ENCODE measurements at places on chromosomes 5 and 9.

- peaks cover 5% of the 10 kb centered on the region for H3K4me1 ChIP-seq
- H3K36me3 ChIP-seq = no peaks in the 10 kb centered on the region
- DNase-seq = no peak
- no peaks in the 10 kb centered on the region for H3K27me3 ChIP-seq
- no peak overlapping the region for H3K4me3 ChIP-seq
These were observed 37.5 kb upstream of the TIFAB start for GRCh38 chr5:135489466-135490244.

DNA sequence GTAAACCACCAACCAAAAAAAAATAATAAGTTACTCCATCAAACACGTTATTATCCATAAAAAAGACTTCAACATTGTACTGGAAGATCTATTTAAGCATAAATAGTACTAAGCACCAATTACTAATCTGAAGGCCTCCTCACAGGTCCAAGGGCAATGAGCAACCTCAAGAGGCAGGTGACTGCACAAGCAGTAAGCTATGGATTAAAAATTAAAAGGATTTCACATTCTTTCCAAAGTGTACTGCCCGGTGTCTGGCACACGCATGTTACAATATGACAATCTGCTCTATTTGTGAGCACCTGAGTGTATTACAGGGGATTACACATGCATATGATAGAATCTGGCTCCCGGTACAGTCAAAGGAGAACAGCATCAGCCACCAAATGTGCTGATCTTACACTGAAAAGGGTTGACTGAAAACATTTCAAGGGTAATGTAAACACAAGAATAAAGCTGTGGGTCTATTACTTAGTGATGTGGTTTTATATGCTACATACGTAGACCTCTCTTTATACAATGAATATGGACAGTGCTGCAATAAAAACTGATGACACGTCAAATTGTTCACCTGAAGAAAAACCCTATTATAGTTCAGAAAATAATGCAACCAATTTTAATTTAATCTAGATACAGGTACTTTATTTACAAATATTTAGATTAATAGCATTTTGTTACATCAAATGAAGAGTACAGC lies 22.8 kb downstream of the RAB14 start:
- peaks cover 6% of the 10 kb centered on the region for H3K4me1 ChIP-seq
- no peak overlapping the region for H3K27ac ChIP-seq
- no peaks in the 10 kb centered on the region for H3K27me3 ChIP-seq
- H3K4me3 ChIP-seq = no peak overlapping the region

DNA sequence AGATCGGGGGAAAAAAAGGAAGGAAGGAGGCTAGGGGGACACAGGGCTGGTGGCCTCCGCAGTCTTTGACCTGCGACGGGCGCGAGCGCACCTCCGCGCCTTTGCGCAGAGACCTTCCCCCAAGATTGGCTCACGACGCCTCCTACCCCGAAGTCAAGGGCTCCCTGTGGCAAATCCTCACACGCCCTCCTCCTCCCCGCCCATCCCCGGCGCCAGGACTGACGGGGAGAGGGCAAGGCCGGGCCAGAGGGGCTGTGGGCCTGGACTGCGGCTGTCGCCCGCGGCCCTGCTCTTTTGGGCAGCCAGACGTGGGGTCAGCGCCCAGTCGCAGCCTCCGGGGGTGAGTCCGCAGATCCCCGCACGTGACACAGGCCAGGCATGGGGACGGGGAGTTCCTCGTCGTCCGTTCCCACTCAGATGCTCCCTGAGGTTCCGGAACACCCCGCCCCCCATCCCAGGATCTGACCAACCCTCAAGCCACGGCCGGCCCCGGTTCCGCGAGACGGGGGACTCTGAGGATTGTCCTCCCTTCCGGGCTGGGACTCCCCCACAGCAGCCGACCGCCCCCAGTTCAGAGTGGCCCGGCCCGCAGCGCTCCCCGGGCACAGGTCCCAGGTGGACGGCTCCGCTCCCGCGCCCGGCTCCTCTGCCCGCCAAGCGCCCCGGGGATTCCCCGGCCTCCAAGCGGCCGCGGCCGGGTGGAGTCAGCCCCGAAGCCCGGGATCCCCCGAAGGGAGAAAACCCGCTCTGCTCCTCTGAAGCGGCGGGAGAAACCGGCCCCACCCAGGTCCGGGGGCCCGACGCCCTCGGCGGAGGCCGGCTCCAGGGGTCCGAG lies 543 bp upstream of the ANKRD33B start:
- H3K27me3 ChIP-seq = no peaks in the 10 kb centered on the region
- DNase-seq = peak; percentile 78
- peak overlapping the region; percentile 74 for H3K4me3 ChIP-seq
- H3K27ac ChIP-seq = no peak overlapping the region
- H3K4me1 ChIP-seq = peaks cover 15% of the 10 kb centered on the region
- H3K36me3 ChIP-seq = no peaks in the 10 kb centered on the region

DNA sequence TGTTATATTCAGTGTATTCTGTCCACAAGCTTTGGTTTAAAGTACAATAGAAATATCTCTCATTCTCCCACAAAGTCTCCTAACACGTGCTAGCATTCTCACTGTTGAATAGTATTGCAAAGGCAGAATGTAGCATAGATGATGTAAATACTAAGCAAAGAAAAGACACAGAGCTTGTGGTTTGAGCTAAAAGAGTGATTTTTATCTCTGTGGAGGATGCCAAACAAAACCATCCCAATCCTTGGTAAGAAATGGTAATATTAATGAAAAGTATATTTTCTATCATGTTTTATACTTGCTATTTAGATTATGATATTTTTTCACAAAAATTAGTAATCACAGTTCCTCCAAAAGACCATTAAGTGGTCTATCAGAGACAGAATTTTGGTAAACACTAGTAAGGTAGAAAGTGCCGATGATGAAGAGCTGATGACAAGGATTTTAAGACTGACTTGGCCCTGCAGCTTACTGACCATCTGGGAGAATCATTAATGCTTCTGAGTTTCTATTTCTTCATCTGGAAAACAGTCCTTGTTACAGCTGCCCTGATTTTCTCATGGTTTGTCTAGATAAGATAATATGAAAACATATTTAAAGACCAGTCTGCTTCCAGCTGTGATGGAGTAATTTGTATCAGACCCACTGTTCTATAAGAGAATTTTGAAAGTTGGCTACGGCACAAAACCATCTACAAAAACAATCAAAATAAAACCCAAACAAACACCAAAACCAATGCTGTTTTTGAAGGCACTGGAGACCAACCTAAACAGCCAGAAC lies 510.2 kb downstream of the SPATA31D1 start:
- H3K4me3 ChIP-seq = no peak overlapping the region
- no peaks in the 10 kb centered on the region for H3K4me1 ChIP-seq
- peak overlapping the region; percentile 34 for H3K27ac ChIP-seq
- no peaks in the 10 kb centered on the region for H3K27me3 ChIP-seq

- no peaks in the 10 kb centered on the region for H3K36me3 ChIP-seq
- no peak overlapping the region for H3K27ac ChIP-seq
- peak overlapping the region; percentile 35 for H3K4me3 ChIP-seq
- no peak for DNase-seq
- H3K27me3 ChIP-seq = no peaks in the 10 kb centered on the region
- H3K4me1 ChIP-seq = peaks cover 22% of the 10 kb centered on the region
These were observed 610 bp downstream of the GFRA3 start for GRCh38 chr5:138273834-138274188.

GRCh38 chr5:57324861-57325260 lies 151.0 kb downstream of the GPBP1 start:
- H3K27me3 ChIP-seq = no peaks in the 10 kb centered on the region
- H3K36me3 ChIP-seq = no peaks in the 10 kb centered on the region
- DNase-seq = no peak
- no peak overlapping the region for H3K27ac ChIP-seq

- no peaks in the 10 kb centered on the region for H3K36me3 ChIP-seq
- no peaks in the 10 kb centered on the region for H3K27me3 ChIP-seq
- no peak overlapping the region for H3K27ac ChIP-seq
These were observed 72.0 kb downstream of the KIF24 start for GRCh38 chr9:34256987-34257585.

- no peak overlapping the region for H3K4me3 ChIP-seq
- no peaks in the 10 kb centered on the region for H3K27me3 ChIP-seq
These were observed 55.4 kb downstream of the SNCAIP start for GRCh38 chr5:122367456-122367855.

DNA sequence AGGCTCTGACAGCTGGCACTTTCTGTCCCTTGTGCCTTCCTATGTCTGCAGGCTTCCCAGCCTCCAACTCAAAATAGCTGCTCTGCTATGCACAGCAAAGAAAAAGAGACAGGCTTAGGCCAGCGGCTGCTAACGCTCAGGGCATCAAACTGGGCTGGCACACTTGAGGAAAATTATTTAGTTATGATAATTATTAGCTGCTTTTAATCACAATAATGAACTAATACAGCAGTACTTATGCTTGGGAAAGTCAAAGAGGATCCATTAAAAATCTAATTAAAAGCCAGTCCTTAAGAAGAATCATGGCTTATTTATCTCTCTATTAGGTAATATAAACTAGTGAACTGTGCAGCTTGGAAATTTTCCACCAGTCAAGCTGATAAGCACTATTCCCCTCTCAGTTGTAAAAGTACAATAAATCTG lies 233.2 kb downstream of the SLIT3 start:
- H3K4me1 ChIP-seq = peaks cover 4% of the 10 kb centered on the region
- no peaks in the 10 kb centered on the region for H3K27me3 ChIP-seq
- DNase-seq = no peak
- H3K27ac ChIP-seq = 0 out of 2 replicates have a peak overlapping the region, but pooled peaks have one; percentile 1

- DNase-seq = no peak
- no peaks in the 10 kb centered on the region for H3K4me1 ChIP-seq
- H3K27me3 ChIP-seq = no peaks in the 10 kb centered on the region
- H3K27ac ChIP-seq = no peak overlapping the region
- no peaks in the 10 kb centered on the region for H3K36me3 ChIP-seq
These were observed 196.6 kb upstream of the CD180 start for GRCh38 chr5:67393211-67393610.

- no peaks in the 10 kb centered on the region for H3K36me3 ChIP-seq
- H3K27me3 ChIP-seq = no peaks in the 10 kb centered on the region
- no peak overlapping the region for H3K27ac ChIP-seq
- no peak overlapping the region for H3K4me3 ChIP-seq
These were observed 36.7 kb downstream of the SARDH start for GRCh38 chr9:133701321-133701980.

DNA sequence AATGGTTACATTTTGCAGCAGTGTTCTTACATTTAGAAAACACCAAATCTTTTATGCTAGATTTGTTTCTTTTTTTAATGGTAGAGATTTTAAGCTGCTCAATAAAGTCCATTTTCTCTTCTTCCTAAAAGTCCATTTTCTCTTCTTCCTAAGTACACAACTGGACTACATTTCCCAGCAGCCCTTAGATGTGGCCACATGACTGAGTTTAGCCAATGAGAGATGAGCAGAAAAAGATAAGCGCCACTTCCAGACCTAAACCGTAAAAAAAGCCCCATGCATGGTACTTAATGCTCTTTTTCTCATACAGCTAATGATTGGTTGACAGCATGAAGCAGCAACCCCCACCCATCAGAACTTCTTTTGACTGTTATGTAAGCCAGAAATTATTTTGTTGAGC lies 206.7 kb downstream of the FAM114A2 start:
- DNase-seq = peak; percentile 50
- H3K4me1 ChIP-seq = peaks cover 5% of the 10 kb centered on the region
- no peaks in the 10 kb centered on the region for H3K27me3 ChIP-seq
- no peaks in the 10 kb centered on the region for H3K36me3 ChIP-seq

GRCh38 chr9:111645806-111646205 lies 14.7 kb downstream of the DNAJC25 start:
- H3K4me3 ChIP-seq = no peak overlapping the region
- no peak for DNase-seq
- no peaks in the 10 kb centered on the region for H3K27me3 ChIP-seq
- H3K4me1 ChIP-seq = no peaks in the 10 kb centered on the region
- peaks cover 43% of the 10 kb centered on the region for H3K36me3 ChIP-seq
- H3K27ac ChIP-seq = no peak overlapping the region

- H3K4me3 ChIP-seq = no peak overlapping the region
- H3K4me1 ChIP-seq = no peaks in the 10 kb centered on the region
- DNase-seq = no peak
- no peaks in the 10 kb centered on the region for H3K36me3 ChIP-seq
- H3K27ac ChIP-seq = no peak overlapping the region
These were observed 159.4 kb downstream of the GABRB2 start for GRCh38 chr5:161387121-161387520.

DNA sequence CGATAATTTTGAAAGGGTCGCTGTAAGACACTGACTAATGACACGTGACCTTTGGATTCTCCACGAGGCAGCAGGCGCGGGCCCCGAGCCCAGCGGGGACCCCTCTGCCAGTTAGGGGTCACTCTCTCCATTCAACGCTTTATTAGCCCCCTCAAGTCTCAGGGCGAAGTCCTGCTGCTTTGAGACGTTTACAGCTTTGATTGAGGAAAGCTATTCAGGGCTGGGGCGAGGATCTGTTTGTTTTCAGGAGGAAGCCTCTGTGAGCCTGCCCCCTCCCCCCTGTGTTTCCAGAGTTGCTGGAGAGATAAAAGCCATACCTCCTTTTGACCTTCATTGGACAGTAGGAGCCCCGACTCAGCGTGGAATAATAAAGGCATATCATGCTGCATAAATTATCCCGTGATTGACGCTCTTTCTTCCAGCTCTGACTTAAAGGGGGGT lies 31.4 kb upstream of the MSX2 start:
- H3K27ac ChIP-seq = no peak overlapping the region
- peaks cover 11% of the 10 kb centered on the region for H3K4me1 ChIP-seq
- peaks cover 4% of the 10 kb centered on the region for H3K27me3 ChIP-seq

DNA sequence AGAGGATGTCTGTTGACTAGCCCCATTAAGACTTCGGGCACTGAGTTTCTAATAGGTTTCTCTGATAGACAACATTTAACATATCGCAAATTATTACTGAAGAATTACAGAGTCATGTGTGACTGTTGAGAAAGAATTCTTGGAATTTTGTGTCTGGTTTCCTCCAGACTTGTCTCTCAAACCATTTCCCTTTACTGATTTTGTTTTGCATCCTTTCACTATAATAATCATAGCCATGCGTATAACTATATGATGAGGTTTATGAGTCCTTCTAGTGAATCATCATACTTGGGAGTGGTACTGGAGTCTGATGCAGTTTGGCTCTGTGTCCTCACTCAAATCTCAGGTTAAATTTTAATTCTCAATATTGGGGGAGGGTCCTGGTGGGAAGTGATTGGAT lies 27.0 kb downstream of the ZNF169 start:
- H3K4me1 ChIP-seq = no peaks in the 10 kb centered on the region
- no peaks in the 10 kb centered on the region for H3K27me3 ChIP-seq
- peaks cover 15% of the 10 kb centered on the region for H3K36me3 ChIP-seq
- no peak overlapping the region for H3K27ac ChIP-seq

- no peaks in the 10 kb centered on the region for H3K27me3 ChIP-seq
- no peak for DNase-seq
- H3K27ac ChIP-seq = no peak overlapping the region
- no peaks in the 10 kb centered on the region for H3K36me3 ChIP-seq
- H3K4me3 ChIP-seq = no peak overlapping the region
- H3K4me1 ChIP-seq = no peaks in the 10 kb centered on the region
These were observed 460.8 kb downstream of the MTRR start for GRCh38 chr5:8329773-8330172.

- DNase-seq = no peak
- H3K4me3 ChIP-seq = no peak overlapping the region
- peaks cover 75% of the 10 kb centered on the region for H3K27me3 ChIP-seq
- no peak overlapping the region for H3K27ac ChIP-seq
- no peaks in the 10 kb centered on the region for H3K36me3 ChIP-seq
These were observed 49.2 kb downstream of the MRPL36 start for GRCh38 chr5:1750469-1750868.

- no peak for DNase-seq
- no peak overlapping the region for H3K27ac ChIP-seq
- no peaks in the 10 kb centered on the region for H3K36me3 ChIP-seq
- H3K27me3 ChIP-seq = no peaks in the 10 kb centered on the region
- no peak overlapping the region for H3K4me3 ChIP-seq
These were observed 140.5 kb upstream of the SLC30A5 start for GRCh38 chr5:68953231-68953874.

GRCh38 chr5:21810737-21811316 lies 1042.3 kb downstream of the CDH12 start:
- DNase-seq = no peak
- no peak overlapping the region for H3K27ac ChIP-seq
- no peaks in the 10 kb centered on the region for H3K4me1 ChIP-seq
- no peak overlapping the region for H3K4me3 ChIP-seq

Measured in SK-N-SH (cell line).